ENCODE measurements at places on chromosomes 7 and 10.

DNA sequence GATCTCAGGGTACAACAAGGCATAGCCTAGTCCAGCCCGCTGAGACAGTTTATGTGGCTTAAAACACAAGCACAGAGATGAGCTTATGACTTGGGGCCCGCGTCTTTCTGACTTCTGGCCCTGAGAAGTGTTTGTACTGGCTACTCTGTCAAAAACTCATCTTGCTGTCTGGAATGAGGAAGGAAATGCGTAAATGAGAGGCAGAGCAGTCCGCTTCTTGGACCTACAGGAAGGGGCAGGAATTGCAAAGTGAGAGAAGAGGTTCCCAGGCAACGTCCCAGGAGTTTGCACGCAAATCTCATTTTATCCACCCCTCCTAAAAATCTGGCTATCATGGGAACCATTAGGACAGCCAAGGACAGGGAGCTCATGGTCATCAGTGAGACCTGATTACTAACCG is 5.5 kb downstream of the ANXA11 start:
- no peak overlapping the region for H3K27ac ChIP-seq
- no peak overlapping the region for H3K4me3 ChIP-seq
- DNase-seq: no peak
- peaks cover 76% of the 10 kb centered on the region for H3K4me1 ChIP-seq
- H3K27me3 ChIP-seq: no peaks in the 10 kb centered on the region

GRCh38 chr7:50281680-50282445 is 22.7 kb upstream of the IKZF1 start:
- H3K27me3 ChIP-seq: no peaks in the 10 kb centered on the region
- H3K27ac ChIP-seq: peak overlapping the region; percentile 72
- peak overlapping the region; percentile 33 for H3K4me3 ChIP-seq
- H3K36me3 ChIP-seq: peaks cover 13% of the 10 kb centered on the region
- H3K4me1 ChIP-seq: peaks cover 45% of the 10 kb centered on the region

DNA sequence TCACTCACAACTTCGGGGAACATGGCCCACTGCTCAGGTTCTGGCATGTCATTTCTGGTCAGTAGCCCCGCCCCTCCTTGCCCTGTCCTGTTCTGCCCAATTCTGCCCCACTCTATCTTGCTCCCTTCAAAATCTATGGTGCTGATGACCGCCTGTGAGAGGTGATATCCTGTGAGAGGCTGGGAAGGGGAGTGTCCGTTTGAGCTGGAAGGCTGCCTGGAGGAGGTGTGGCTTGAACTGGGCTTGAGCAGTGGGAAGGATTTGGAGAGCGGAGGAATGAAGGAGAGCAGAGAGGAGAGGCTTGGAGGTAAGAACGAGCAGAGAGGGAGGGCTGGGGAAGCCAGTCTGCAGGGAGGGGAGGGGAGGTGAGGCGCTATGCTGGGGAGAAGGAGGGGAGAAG is 145.3 kb downstream of the RPS24 start:
- H3K27ac ChIP-seq: no peak overlapping the region
- no peaks in the 10 kb centered on the region for H3K4me1 ChIP-seq
- DNase-seq: no peak
- H3K4me3 ChIP-seq: no peak overlapping the region

- no peak overlapping the region for H3K27ac ChIP-seq
- no peaks in the 10 kb centered on the region for H3K36me3 ChIP-seq
- H3K4me3 ChIP-seq: no peak overlapping the region
- no peak for DNase-seq
- H3K4me1 ChIP-seq: peaks cover 7% of the 10 kb centered on the region
Observed at GRCh38 chr10:77823811-77824542, 102.6 kb downstream of the DLG5 start.

DNA sequence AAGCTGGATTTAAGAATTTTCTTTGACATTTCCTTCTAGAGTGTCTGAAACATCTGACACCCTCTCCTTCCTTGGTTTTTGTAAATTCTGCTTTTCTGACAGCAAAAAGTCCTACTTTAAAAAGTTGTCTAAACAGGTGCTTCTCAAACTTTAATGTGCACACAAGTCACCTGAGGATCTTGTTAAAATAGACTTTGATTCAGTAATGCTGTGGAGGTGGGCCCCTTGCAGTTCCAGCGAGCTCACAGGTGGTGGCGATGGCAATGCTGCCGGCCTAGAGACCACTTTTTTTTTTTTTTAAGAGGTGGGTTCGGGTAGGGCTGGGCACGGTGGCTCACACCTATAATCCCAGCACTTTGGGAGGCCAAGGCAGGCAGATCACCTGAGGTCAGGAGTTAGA is 77.1 kb downstream of the ABCC2 start:
- H3K27me3 ChIP-seq: peaks cover 49% of the 10 kb centered on the region
- DNase-seq: no peak
- no peaks in the 10 kb centered on the region for H3K4me1 ChIP-seq
- H3K27ac ChIP-seq: no peak overlapping the region
- H3K4me3 ChIP-seq: no peak overlapping the region

GRCh38 chr7:83643739-83644138 is 5.2 kb downstream of the SEMA3E start:
- H3K27ac ChIP-seq: no peak overlapping the region
- H3K27me3 ChIP-seq: peaks cover under 1% of the 10 kb centered on the region
- no peak for DNase-seq

GRCh38 chr7:2478800-2479199 is 2.6 kb upstream of the GRIFIN start:
- no peak overlapping the region for H3K4me3 ChIP-seq
- H3K36me3 ChIP-seq: no peaks in the 10 kb centered on the region

Measured in activated CD8-positive, alpha-beta memory T cell treated with anti-CD3 and anti-CD28 coated beads, Interleukin-2, amount 10 ng/mL, durations not matched to agents 7 days and 5 days (primary cell).